ENCODE measurements at places on chromosomes 6 and 20.

DNA sequence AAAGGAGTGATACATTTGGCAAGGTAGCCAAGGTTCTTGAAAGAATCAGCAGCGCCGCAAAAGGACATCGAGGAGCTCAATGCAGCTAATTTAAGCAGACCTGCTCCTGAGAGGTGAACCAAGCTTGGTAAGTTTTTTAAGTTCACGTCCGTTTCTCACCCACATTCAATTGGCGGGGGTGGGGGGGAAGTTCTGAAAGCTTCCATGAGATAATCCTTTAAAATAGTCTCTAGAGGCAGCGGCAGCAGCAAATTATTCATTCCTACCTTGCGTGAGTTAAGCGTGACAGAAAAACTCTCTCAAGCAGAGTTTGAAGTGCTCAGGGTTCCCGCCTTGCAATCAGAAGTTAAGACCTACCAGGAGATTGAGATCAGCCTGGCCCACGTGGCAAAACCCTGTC is 97.3 kb upstream of the NHSL1 start:
- DNase-seq: no peak

GRCh38 chr20:33541074-33541473 is 51.2 kb downstream of the CBFA2T2 start:
- no peak for DNase-seq

- no peak for DNase-seq
These were observed 1.7 kb downstream of the GABBR1 start for GRCh38 chr6:29631209-29631810.

GRCh38 chr20:13441388-13441787 is 197.3 kb downstream of the TASP1 start:
- no peak for DNase-seq

- no peak for DNase-seq
These were observed 198.8 kb upstream of the THEMIS start for GRCh38 chr6:128099571-128100197.

- no peak for DNase-seq
These were observed 27.5 kb upstream of the MARCKS start for GRCh38 chr6:113829696-113830045.

DNA sequence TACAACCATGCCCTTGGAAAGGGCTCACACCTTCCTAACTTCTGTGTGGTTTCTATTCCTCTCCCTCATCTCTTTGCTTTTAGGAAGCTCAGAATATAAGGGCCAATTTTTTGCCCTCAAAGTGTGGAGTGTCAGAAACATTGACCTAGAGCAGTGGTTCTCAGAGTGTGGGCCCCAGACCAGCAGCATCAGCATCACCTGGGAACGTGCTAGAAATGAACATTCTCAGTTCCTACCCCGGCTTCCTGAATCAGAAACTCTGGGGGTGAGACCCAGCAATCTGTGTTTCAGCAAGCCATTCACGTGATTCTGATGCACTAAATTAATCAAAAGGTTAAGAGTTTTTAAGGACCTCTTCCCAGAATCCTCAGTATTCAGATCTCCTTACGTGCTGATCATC is 47.9 kb upstream of the IL17A start:
- no peak for DNase-seq

DNA sequence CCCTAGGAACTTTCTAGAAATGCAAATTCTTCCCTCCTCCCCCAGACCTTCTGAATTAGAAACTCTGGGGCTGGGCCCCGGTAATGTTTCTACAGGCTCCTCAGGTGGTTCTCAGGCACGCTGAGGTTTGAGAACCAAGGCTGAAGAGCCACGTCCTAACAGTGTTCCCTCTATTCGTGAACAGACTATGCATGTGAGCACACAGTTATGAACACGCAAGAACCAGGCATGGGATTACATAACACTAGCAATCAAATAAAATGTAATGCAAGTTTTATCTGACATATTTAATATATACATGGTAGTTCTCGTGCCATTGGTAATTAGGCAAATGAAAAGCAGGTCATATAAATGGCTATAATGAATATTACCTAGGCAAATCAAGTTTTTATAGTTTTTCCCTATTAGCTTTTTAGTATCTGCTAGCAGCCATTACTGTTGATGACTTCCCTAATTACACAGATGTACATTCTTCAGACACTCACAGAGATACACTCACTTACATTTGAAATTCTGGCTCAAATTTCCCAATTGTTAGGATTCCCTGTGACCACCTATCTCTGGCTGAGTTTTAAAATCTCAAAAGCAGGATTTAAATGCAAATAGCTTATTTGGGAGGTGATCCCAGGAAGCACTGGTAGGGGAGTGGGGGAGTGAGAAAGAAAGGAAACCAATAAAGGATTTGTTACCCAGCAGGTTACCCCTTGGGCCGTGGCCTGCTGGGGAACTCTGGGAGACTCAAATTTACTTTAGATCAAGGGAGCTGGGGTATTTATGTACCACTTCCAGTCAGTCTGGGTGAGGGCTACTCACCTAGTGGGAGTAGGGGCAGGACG is 104.1 kb downstream of the TCP11 start:
- DNase-seq: no peak

GRCh38 chr20:59013031-59013951 is 5.9 kb upstream of the TUBB1 start:
- no peak for DNase-seq

DNA sequence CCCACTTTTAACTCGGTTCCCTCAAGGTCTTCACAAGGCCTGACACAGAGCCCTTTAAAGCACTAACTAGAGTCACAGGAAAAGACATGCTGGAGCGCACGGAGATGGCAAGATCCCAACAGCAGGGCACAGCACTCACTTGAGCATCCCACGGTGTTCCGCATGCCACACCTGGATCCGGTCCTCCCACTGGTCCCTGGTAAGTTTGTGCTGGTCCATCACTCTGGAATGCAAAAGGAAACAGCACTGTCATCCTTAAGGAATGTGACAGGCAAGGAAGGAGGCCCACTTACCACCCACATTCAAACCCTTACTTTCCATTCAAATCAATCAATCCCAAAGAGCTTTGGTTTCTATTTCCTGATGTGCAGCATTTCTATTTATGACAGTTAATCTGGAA is 34.7 kb downstream of the EZR start:
- no peak for DNase-seq

DNA sequence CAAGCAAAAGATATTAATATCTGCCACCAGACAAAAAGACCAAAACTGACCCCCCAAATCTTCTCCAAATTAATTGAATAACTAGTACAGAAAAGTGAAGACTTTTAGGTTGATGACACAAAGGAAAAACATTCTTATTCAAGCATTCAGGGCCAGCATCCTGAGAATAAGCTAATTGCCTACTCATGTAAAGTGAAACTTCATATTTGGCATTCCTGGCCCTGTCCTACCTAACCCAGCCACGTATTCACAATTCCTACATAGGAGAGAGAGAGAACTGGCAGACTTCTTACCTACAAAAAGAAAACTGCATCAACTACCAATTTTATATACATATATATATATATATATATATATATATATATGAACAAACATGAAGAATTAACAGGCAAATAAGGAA is 4.9 kb upstream of the ASCC3 start:
- no peak for DNase-seq

DNA sequence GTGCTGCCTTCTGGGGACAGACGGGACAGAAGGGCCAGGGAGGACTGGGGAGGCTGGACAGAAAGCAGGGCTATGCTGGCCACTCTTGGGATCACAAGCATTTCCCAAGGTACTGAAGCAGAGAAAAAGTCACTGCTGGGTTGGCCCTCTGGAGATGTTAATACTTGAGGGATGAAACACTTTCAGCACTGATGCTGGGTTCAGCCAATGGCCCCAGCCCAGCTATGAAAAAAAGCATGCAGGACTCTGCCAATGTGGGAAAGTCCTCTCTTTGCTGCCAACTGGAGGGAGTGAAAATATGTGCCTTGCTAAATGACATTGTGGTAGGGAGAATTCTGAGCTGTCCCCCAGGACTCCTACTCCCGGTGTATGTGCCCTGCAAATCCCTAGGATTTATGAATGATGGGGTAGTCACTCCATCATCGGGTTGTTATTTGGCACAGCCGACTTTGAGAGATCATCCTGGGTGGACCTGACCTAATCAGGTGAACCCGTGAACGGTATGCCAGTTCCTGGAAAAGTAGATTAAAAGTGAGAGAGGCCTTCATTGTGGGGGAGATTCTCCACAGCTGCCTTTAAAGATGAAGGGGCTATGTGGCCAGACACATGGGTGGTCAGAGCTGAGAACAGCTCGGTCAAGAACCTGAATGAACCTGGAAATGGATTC is 119.9 kb upstream of the TRAF3IP2 start:
- no peak for DNase-seq

GRCh38 chr20:653590-654416 is 803 bp upstream of the SRXN1 start:
- DNase-seq: no peak

DNA sequence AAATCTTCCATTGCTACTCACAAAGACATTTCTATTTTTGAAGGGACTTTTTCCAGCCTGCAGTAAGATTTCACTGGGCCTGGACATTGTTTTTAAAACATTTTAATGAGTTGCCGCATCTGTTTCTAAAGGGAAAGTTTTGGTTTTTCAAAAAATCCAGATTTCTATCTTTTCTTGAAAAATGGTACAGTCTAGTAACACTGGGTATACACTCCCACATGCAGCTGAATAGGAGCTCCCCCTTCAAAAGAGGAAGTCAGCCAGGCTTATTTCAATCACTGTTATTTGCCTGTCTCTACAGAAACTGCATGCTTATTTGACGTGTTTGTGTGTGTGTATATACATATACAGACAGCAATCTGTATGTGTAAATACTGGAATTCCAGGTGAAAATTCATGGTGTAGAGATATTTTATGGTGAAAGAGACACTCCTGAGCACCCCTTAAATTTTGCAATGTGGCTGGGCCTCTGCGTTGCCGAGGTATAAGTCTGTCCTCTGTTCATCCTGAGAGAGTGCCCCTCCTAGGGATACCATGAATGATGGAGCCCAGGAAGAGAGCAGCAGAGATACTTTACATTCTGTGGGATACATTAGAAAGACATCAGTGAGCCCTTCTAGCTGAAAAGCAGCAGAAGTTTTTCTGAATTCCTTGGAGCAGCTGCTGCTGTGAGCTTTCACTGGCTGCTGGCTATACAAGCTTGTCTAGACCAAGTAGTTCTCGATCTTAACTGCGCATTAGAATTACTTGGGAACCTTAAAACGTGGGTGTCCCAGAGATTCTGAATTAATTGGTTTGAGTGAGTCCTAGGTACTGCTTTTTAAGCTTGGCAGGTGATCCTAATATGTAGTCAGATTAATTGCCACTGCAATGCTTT is 12.0 kb upstream of the ABRACL start:
- no peak for DNase-seq

DNA sequence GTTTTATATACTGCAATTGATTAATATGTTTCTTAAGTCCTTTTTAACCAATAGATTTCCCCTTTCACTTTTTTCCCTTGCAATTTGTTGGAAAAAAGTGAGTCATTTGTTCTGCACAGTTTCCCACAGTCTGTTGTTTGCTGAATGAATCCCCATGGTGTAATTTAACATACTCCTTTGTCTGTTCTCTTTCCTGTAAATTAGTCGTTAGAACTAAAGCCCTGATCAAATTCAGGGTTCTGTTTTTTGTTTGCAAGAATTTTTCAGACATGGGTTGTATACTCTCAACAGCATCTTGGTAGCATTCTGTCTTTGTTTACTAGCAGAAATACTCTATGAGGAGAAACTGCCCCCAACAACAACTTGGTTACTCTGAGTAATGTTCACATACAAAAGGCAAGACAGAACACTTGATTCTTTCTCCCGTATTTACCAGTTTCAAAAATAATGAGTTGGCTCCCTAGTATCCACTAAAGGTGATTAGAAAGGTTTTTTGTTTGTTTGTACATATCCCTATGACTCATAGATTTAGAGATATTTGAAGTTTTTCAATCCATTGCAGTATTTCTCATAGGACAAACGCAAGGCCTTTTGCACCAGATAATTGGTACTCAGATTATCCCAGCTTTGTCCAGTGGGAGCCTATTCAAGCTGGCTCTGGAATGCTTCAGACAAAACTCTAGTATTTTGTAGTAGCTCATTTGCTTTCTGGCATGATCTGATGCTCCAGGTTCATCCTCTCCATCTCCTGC is 16.5 kb downstream of the BLOC1S5 start:
- no peak for DNase-seq

DNA sequence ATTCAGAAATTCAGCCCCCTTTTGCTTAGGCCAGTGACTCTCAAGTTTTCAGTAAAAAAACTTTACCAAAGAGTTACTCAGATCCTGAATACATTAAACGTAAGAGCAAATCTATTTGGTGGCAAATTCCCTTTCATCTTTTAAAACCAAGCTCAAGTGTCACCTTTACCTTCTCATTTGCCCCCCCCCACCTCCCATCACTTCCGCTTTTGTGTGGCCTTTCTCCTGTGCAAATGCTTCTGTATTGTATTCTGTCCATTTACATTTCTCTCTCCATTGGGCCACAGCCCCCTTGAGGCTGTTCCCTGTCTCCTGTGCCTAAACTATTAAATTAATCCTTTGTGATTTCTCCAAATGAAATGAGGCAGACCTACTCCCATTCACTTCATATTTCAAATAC is 1.9 kb downstream of the NOL7 start:
- no peak for DNase-seq

- no peak for DNase-seq
These were observed 59.1 kb upstream of the PRDM1 start for GRCh38 chr6:106026748-106027715.

DNA sequence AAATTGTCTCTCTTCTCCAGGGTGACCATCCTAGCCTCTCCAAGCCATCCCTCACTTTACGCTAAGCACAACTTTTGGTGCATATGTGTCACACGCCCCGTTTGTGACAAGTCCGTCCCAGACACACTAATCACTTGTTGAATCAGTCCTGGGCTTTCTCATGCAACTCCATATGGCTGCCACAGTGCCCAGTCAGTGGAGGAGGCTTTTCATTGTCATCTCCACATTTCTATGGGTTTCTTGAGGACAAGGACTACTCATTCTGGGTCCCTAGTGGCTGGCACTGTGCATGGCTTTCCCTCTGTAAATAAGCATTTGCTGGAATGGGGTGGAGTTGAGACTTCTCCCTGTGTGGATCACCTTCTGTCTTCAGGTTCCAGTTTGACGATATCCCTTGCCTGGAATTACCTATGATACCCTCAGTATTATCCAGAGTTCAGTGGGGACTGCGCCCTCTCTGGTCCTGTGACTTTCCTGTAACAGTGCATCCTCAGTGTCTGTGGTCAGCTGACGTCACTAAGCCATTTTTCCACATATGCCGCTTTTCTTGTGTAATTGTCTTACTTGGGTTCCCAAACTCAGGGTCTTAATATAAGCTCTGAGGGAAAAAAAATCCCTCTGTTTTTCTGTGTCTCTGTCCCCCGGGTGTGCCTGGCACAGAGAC is 59.8 kb upstream of the MYL9 start:
- DNase-seq: no peak

- no peak for DNase-seq
These were observed 22.5 kb downstream of the KLHL32 start for GRCh38 chr6:96947055-96947454.

GRCh38 chr20:19502169-19502568 is 255.9 kb upstream of the RIN2 start:
- no peak for DNase-seq

GRCh38 chr6:111651185-111652034 is 45.7 kb upstream of the TRAF3IP2 start:
- DNase-seq: no peak

GRCh38 chr6:13025893-13026499 is 302.3 kb downstream of the TBC1D7 start:
- no peak for DNase-seq
